ENCODE measurements at places on chromosomes 2 and 18.

DNA sequence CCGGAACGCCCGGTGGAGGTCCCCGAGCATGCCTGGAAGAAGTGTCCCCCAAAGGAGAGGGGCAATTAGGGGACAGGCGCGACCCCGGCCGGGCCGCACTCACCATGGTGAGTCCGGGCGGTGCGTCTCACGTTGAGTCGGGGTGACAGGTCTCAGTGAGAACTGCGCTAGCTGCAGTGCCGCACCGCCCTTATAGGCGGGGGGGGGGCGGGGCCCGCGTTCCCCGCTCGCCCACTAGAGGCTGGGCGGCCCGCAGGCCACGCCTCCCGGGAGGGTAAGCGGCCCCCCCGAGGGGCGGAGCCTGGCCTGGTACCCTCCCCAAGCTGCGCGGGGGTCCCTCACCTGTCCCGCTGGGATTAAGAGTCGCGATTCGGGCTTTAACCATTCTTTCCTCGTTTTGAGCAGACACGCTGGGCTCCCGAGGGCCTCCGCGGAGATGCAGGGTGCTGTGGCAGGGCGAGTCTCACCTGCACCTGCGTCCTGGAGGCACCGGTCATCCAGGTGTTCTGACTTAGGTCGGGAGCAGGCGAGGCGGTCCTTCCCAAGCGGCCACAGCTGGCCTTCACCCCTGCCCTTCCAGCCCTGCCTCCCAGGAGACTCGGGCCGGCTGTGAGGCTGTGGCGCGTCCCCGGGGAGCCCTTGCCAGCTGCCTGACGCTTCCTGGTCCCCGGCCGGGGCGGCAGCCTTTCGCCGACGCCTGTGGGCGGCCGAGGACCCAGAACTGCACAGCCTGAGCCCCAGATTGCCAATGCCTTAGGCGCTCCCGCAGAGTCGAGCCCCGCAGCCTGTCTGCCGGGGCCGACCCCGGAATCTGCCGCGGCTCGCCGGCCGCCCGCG, at the start of gene TUBA4A:
Gene TUBA4A (minus strand): TSS at position 166 of the 837 bp plus-strand sequence. CDS start 60 bp downstream, at position 106.
- peak; percentile 46 for DNase-seq

DNA sequence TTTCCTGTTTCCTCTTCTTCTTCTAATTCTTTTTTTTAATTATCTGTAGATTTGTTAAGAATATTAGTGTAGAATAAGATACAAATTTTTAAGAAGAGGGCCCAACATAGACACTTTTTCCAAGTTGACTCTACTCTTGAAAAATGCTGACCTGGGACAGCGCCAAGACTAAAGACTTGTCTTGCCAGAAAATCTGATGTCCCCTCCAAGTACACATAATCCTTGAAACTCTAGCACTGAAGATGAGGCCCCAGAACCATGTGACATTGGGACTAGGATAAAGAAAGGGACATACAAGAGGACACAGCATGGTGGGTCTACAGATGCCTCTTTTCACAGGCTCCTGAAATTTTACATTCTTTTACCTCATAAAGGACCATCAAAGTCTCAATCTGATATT, 271.6 kb upstream of the SESTD1 start:
- DNase-seq = no peak

DNA sequence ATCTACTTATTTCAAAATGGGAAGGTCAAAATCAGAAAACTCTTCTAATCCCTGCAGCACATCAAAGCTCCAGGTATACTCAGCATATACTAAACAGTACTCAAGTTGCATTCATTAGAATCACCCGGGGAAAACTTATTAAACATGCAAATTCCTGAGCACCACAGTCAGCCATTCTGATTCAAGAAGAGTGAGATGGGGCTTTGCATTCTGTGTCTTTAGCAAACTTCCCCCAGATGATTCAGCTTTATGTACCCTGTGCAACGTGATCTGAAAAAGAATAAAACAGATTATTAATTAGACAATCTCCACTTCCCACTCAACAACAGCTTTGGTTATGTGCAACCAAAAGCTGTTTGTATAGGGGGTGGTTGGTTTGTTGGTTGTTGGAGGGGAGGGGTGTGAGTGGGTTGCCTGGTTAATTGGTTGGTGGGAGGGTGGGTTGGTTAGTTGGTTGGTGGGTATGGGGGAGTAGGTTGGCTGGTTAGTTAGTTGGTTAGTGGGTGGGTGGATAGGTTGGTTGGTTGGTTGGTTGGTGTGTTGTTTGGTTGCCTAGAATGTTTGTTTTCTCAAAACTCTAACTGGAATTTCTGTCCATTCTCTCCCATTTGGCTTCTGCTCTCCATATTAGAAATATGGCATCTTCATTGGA, 112.5 kb upstream of the AGAP1 start:
- no peak for DNase-seq

- no peak for DNase-seq
Observed at GRCh38 chr2:177466337-177467195, 74.0 kb downstream of the AGPS start.

DNA sequence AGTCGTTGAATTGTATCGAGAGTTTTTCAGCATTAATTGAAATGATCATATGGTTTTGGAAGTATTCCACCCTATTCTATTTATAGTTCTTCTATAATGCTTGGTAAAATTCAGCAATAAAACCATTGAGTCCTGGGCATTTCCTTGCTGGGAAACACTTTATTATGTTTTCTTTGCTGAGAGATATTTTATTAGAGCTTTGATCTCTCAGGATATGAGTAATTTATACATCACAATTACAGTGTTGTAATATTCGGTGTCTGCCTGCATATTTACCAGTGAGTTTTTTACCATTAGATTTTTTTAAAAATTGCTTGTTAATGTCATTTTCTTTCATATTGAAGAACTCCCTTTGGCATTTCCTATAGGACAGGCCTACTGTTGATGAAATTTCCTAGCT, 402.7 kb upstream of the FSIP2 start:
- no peak for DNase-seq

DNA sequence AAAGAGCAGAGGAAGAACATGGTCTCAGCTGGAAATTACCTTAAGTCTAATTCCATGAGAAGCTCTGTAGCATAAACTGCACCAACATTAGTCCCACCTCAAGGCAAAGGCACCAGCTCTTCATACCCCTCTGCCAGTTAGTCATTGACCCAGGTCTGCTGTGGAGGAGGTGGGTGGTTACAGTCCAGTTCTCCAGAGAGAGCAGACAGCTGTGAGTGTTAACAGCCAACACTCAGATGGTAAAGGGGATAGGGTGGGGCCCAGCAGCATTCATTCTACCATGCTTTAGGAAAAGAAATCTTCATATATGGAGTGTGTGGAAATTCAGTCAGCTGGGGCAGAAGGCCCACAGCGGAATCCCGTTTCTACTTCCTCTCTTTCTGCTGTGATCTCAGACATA, 159.7 kb upstream of the FBXO11 start:
- DNase-seq = no peak

- no peak for DNase-seq
Observed at GRCh38 chr2:26017464-26018183, 16.3 kb upstream of the RAB10 start.

DNA sequence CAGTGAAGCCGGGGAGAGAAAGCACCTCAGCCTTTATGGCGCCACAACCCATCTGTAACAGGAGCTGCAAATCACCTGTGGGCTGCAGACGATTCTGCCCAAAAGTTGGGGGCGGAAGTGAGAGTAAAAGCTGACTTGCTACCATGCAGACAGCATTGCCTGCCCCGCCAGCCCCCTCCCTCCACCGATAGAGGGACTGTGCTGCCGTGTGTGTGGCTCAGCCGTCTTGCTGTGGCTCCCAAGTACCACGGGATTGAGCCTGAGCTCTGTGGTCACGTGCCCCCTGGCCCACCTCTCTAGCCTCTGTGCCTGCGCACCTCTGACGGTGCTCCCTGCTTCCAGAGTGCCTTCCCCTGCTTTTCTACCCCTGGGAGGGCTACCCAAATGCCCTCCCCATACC, 79.6 kb downstream of the GLI2 start:
- DNase-seq = no peak

GRCh38 chr2:193556766-193557470, 1362.2 kb upstream of the TMEFF2 start:
- no peak for DNase-seq

GRCh38 chr2:102141970-102142828, at the start of gene IL1R1:
Gene IL1R1, plus strand, starts transcription at chr2:102142746. Its CDS starts 14,979 bp downstream, at chr2:102157725.
- no peak for DNase-seq

- DNase-seq = no peak
Observed at GRCh38 chr18:51010218-51010617, 19.8 kb upstream of the SMAD4 start.

Measured in substantia nigra (tissue), 51 donors.